ENCODE measurements at places on chromosomes 11 and 22.

DNA sequence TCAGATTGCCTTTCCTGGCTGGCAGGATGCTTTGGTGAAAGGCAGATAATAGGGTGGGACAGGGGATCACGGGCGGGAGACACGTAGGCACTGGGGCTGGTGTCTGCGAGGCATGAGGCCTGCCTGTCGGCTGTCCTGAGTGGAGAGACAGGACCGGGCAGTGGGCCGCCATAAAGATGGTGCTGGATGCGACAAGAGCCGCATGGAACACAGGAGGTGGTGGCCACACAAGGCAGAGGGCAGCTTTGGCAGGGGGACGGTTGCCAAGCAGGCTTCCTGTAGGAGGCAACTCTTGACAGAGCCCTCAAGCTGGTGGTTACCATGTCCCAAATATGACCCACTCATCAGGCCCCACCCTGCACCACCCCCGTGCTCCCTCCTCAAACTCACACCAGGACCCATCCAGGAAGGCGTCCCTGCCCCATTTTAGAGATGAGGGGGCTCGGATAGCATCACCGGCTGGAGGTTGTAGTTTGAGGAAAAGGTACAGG lies 4.9 kb upstream of the PPARA start:
- DNase-seq, result no peak

DNA sequence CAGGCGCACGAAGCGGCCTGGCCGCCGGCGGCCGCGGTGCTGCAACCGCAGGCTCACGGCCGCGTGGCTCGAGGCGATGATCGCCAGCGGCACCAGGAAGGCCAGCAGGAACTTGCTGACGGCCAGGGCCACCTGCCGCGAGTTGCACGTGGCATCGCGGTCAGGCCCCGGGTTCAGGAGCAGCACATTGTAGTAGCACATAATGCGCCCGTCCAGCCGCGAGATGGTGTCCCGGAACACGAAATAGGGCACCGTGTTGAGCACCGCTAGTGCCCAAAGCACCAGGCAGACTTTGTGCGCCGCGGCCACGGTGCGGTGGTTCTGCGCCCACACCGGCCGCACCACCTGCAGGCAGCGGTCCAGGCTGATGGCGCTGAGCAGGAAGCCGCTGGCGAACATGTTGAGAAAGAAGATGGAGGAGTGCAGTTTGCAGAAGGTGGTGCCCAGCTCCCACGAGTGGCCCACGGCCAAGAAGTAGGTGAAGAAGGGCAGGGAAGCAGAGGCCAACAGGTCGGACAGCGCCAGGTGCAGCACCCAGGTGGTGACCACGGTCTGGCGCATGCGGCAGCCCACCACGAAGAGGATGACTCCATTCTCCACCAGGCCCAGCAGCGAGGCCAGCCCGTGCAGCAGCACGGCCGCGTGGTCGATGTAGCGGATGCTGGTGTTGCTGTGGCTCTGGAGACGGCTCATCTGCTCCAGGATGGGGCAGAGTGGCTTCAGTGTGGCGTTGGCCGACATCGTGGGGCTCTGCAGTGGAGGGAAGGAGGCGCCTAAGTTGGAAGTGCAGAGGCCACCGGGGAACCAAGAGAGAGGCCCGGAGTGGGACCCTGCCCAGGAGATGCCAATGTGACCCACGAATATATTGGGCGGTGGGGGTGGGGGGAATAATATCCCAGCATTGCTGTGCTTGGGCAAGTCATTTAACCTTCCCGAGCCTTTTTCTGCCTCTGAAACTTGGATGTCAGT lies 2.5 kb downstream of the PTGDR2 start:
- no peak for DNase-seq

- no peak for DNase-seq
Measured at GRCh38 chr22:28410050-28410816, 269.4 kb downstream of the TTC28 start.

GRCh38 chr11:106999196-106999595 lies 19.1 kb downstream of the GUCY1A2 start:
- DNase-seq, result no peak

DNA sequence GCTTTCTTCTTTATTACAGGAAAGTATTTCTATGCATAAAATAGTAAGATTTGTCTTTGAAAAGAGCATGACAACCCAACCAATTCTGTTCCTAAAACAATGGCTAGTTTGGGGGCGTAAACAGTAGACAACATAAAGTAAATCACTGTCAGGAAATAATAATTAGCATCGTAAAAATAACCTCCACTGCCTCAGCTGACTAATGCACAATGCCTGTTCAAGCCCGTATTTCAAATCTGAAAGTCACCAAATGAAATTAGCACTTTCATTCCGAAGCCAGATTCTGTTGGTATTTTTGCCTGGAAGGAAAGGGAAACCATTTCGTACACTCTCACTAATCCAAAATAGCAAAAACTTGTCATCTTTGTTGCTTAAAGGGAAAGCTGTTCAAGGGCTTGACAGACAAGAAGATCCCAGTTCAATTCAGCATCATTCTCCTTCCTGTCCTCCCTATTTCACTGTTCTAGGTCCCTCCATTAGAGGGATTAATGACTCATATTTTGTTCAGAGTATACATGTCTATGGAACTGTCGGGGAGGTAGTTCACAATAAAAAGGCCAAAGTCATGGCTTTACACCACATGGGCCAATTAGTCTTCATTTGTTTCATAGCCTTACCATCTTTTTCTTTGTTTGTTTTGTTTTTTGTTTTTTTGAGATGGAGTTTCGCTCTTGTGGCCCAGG lies 154.7 kb downstream of the CADM1 start:
- DNase-seq, result no peak

DNA sequence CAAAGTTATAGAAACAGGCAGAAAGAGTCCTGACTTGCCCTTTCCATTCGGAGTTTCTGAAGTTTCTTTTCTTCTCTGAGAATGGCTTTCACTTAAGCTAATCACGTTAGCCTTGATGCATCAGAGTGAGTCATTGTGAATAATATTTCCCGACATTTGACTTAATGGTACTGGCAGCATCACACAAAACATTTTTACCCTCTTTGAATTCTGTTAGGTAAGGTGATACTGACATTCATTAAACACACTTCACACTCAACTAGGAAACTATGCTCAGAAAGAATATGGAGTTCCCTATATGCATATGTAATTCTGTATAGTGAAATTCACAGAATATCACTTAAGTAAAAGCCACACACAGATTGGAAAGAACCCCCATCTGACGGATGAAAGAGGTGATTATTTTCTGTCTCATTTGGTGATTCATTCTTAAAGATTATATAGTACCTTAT lies 120.8 kb upstream of the ARHGAP20 start:
- peak; percentile 38 for DNase-seq

All from AG09309 (cell line).